LHCN-M2 (cell line): ENCODE measurements at places on chromosomes 2 and 18. TPM values are rescaled to one million over a fixed set of nuclear protein-coding genes. Genes with fewer than 3 reads are reported as not detected.
A peak's percentile ranks its signal among the peaks of the same experiment; 100 is the strongest.

GRCh38 chr2:31127931-31128330, 10.3 kb downstream of the GALNT14 start:
- no peak for DNase-seq

- DNase-seq, result peak; percentile 64
Observed at GRCh38 chr2:218979846-218980734, 4.9 kb downstream of the FEV start.

DNA sequence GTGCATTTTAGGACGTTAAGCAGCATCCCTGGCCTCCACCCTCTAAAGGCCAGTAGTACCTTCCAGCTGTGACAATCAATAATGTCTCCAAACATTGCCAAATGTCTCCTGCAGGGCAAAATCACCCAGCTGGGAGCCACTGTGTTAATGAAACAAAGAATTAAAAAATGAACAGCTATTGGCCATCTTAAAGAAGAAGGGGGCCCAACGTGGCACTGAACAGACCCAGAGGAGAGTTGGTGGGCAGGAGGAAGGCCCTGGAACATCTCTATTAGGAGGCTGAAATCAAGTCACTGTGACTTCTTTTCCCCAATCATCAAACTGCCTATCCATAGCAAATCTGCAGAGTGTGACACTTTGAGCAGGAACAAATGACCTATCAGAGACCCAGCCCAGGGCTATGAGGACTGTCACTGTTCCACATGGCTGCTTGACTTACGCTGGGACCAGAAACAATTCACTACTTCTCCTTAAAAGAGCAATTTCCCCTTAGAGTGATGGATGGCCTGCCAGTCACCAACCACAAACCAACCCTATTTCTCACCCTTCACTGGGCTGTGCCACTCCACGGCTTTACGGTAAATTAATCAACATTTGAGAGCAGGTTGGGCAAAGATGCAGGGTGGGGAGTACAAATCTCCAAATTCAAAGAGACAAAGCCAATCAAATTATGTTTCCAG, 35.2 kb upstream of the TEX51 start:
- DNase-seq, result no peak

- DNase-seq, result no peak
Observed at GRCh38 chr2:217954051-217954450, 48.7 kb downstream of the TNS1 start.

DNA sequence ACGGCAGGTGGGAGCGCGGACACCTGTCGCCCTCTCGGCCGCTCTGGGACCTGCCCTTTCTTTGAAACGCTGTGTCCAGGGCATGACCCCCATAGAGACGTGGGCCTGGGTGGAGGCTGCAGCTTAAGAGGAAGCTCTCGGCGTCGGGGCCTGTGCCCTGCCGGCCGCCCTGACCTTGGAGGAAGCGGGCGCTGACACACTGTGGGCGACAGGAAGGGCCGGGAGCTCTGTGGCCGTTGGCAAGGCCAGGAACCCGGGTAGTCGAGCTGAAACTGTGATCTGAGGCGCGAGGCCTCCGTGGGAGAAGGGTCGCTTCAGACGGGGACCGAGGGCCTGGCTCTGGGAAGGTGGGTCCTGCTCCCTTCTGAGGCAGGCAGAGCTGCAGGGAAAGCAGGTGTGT, 28.2 kb downstream of the KCNG2 start:
- DNase-seq, result no peak

- DNase-seq, result peak; percentile 22
Observed at GRCh38 chr18:35283923-35284794, 5.9 kb downstream of the ZSCAN30 start.

Gene CPLX4
- total RNA-seq, result not detected in 2 replicates

Gene ST8SIA5
- 1.2 and 2.8 TPM in 2 replicates for total RNA-seq

Gene OTX1
- 0.11 and 2.6 TPM in 2 replicates for total RNA-seq

Gene CNDP1
- not detected in 2 replicates for total RNA-seq

Gene TTR
- not detected in 2 replicates for total RNA-seq
